ENCODE measurements at places on chromosomes 1 and 21.

- no peak overlapping the region for H3K4me3 ChIP-seq
- H3K27me3 ChIP-seq: peaks cover 5% of the 10 kb centered on the region
Observed at GRCh38 chr1:67230539-67230938, 64.3 kb downstream of the IL23R start.

- H3K36me3 ChIP-seq: no peaks in the 10 kb centered on the region
- peak; percentile 89 for DNase-seq
- peaks cover 2% of the 10 kb centered on the region for H3K4me1 ChIP-seq
- H3K4me3 ChIP-seq: peak within 1 kb of the TSS; percentile 79
- H3K27me3 ChIP-seq: peaks cover 55% of the 10 kb centered on the region
Observed at GRCh38 chr1:71047635-71048607, at the start of gene PTGER3. PTGER3 (minus strand) TSS chr1:71047816; CDS start chr1:71047577, 239 bp downstream.

DNA sequence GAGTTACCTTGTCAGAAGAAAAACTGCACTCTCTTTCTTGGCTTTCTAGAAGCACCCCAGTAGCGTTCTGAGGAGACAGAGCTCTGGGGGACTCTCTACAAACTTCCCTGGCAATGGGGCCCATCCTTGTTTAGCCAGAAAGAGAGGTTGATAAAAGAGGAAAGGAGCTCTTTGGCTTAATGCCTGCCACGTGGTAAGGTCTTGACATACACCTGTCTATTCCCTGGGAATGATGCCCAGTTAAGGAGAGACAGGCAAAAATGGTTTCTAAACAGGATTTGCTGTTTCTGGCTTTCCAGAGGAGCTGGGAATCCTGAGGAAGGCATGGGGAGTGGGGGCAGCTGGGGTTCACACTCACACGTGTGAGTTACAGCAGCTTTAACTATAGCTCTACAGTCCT lies 30.2 kb upstream of the IL20 start:
- no peak for DNase-seq
- H3K4me1 ChIP-seq: peaks cover 56% of the 10 kb centered on the region
- no peaks in the 10 kb centered on the region for H3K36me3 ChIP-seq
- H3K27ac ChIP-seq: no peak overlapping the region
- peaks cover 19% of the 10 kb centered on the region for H3K27me3 ChIP-seq
- H3K4me3 ChIP-seq: no peak overlapping the region

- peaks cover 18% of the 10 kb centered on the region for H3K27me3 ChIP-seq
- peaks cover 35% of the 10 kb centered on the region for H3K4me1 ChIP-seq
- no peak overlapping the region for H3K27ac ChIP-seq
- H3K4me3 ChIP-seq: no peak overlapping the region
Observed at GRCh38 chr21:42019706-42020105, 9.5 kb upstream of the ZBTB21 start.

- no peak overlapping the region for H3K27ac ChIP-seq
- DNase-seq: no peak
- no peaks in the 10 kb centered on the region for H3K4me1 ChIP-seq
- no peaks in the 10 kb centered on the region for H3K36me3 ChIP-seq
Observed at GRCh38 chr1:187143783-187144182, 315.0 kb downstream of the PLA2G4A start.

DNA sequence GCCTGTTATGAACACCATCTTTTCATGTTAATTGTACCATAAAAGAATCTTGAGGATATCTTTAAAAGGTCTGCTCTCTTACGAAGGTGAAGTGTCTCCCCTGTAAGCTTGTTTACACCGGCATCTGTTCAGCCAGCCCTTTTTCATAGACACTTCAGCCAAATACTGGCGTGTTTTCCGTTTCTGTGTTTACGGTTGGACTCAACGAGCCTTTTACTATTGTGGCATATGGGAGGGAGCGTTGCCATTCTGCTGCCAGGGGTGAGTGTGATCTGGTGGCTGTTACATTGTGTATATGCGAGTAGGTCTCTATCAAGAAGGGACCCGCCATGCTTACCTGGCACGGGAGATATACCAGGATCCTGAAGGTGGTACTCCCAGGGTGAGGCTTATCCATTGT lies 433.8 kb downstream of the CAMTA1 start:
- DNase-seq: no peak
- H3K36me3 ChIP-seq: no peaks in the 10 kb centered on the region

- peaks cover 41% of the 10 kb centered on the region for H3K4me1 ChIP-seq
- peak within 1 kb of the TSS; percentile 82 for H3K4me3 ChIP-seq
- peaks cover 23% of the 10 kb centered on the region for H3K27me3 ChIP-seq
- DNase-seq: peak; percentile 78
- H3K27ac ChIP-seq: no peak within 1 kb of the TSS
- H3K36me3 ChIP-seq: no peaks in the 10 kb centered on the region
Observed at GRCh38 chr1:205680073-205680851, at the start of gene SLC45A3. SLC45A3 (minus strand) TSS chr1:205680509; CDS start chr1:205664656, 15,853 bp downstream.

DNA sequence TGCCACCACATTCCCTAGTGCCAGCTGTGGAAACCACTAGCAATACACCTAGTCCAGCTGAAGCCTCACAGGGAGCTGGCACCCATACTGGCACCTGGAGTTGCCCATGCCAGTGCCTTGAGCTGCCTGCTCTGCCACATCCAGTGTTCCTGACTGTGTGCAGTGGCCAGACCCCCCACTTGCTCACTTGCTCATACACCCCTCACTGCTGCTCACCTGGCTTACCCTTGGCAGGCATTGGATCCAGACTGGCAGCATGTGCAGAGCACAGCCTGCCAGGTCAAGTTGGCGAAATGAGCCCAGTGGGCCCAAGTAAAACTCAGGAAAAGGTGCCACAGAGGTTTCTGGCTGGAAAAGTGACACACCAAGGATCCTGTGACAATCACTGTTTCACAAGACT lies 1618.6 kb upstream of the PRMT6 start:
- H3K36me3 ChIP-seq: no peaks in the 10 kb centered on the region
- H3K4me1 ChIP-seq: no peaks in the 10 kb centered on the region
- H3K4me3 ChIP-seq: no peak overlapping the region
- no peak for DNase-seq

DNA sequence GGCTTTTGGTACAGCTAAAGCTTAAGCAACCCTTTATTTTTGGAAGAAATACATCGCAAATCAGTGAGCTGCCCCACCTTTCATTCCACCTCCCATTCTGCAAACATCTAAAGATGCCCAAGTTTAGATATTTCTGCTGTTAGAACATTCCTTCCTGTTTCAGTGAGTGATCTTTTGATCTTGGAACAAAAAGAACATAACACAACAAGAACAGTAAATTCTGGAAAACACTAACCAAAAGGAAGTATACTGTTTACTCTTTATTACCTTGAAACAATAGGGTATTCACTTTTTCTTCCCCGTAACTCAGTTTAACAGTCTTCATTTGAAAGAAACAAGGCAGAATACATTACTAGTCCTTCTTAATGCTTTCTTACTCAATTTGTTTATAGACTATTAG lies 40.6 kb downstream of the HNRNPR start:
- no peaks in the 10 kb centered on the region for H3K4me1 ChIP-seq
- H3K36me3 ChIP-seq: peaks cover 87% of the 10 kb centered on the region
- H3K27me3 ChIP-seq: no peaks in the 10 kb centered on the region
- H3K4me3 ChIP-seq: no peak overlapping the region
- DNase-seq: no peak

GRCh38 chr1:227357927-227358302 lies 39.6 kb upstream of the CDC42BPA start:
- H3K4me1 ChIP-seq: peaks cover 16% of the 10 kb centered on the region
- H3K36me3 ChIP-seq: no peaks in the 10 kb centered on the region
- no peak overlapping the region for H3K27ac ChIP-seq
- H3K4me3 ChIP-seq: no peak overlapping the region
- no peak for DNase-seq
- peaks cover 16% of the 10 kb centered on the region for H3K27me3 ChIP-seq

GRCh38 chr1:168613038-168613451 lies 36.6 kb downstream of the XCL1 start:
- H3K4me1 ChIP-seq: peaks cover 80% of the 10 kb centered on the region
- H3K27me3 ChIP-seq: peaks cover 9% of the 10 kb centered on the region
- peak overlapping the region; percentile 65 for H3K4me3 ChIP-seq

DNA sequence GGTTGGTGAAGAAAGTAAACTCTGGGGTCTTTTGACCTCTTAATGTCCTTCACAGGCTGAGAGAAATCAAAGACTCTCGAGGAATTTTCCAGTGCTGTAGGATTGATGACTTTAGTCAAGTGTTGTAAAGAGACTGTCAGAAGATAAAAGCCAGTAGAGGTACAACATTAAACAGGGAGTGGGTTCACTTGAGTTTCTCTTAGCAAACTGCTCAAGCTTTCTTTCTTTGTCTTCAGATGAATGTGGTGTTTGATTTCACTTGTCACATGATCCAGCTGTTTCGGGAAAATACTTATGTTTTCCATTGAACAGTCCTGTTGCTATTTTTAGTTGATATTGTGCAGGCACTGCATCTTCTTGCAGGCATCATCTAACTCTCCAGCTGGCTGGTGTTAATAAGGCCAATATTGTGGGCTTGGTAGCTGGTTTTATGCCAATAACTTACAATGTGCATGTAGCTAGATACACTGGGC lies 45.6 kb downstream of the XCL2 start:
- no peak overlapping the region for H3K4me3 ChIP-seq
- H3K36me3 ChIP-seq: no peaks in the 10 kb centered on the region
- peaks cover 18% of the 10 kb centered on the region for H3K4me1 ChIP-seq

GRCh38 chr1:3149277-3149676 lies 80.3 kb downstream of the PRDM16 start:
- H3K27ac ChIP-seq: no peak overlapping the region
- H3K36me3 ChIP-seq: no peaks in the 10 kb centered on the region
- no peak overlapping the region for H3K4me3 ChIP-seq
- no peak for DNase-seq
- H3K4me1 ChIP-seq: peaks cover 15% of the 10 kb centered on the region
- H3K27me3 ChIP-seq: peaks cover 33% of the 10 kb centered on the region

DNA sequence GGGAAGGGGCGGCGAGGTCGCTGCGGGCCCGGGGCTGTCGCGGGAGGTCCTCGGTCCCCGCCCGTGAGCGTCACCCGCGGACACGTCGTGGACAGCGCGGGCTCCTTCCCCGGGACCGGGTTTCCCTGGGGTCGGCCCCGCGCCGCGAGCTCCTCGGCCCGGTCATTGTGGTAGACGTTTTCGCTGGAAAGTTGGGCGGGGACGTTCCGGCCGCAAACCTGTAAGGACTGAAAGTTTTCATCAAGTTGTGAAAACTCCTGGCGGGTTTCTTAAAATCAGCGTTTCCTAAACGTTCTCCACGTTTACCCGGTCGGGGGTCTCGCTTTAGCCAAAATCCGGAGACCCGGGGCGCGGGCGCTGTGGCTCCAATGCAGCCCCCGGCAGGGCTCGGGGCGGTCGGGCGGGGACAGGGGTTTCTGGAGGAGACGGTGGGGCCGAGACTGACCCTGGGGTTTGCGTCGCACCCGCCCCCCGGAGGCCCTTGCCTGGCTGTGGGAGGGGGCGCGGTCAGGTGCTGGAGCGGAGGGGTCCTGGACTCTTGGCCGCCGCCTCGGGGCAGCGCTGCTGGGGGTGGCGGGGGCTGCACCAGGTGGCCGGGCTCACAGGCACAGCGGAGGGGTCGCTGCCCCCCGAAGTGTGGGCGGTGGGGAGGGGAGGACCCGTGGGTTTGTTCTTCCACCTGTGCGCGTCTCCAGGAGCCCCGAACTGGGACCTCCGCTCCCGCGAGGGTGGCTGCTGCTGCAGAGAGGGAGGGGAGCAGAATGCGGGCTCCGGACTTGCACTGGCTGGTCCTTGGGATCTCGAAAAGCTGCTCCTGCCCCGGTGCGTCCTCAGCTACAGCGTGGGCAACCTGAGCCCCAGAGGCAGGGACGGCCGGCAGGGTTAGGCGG lies 827 bp downstream of the PRKCZ start:
- peaks cover 8% of the 10 kb centered on the region for H3K36me3 ChIP-seq
- peak; percentile 46 for DNase-seq
- no peak overlapping the region for H3K27ac ChIP-seq
- peaks cover 68% of the 10 kb centered on the region for H3K27me3 ChIP-seq
- H3K4me1 ChIP-seq: peaks cover 30% of the 10 kb centered on the region

- no peak overlapping the region for H3K4me3 ChIP-seq
- H3K27ac ChIP-seq: no peak overlapping the region
Observed at GRCh38 chr21:44709426-44710293, 1.7 kb downstream of the TSPEAR start.

- H3K27me3 ChIP-seq: peaks cover 9% of the 10 kb centered on the region
- no peak overlapping the region for H3K4me3 ChIP-seq
Observed at GRCh38 chr1:41864471-41865040, 54.2 kb downstream of the HIVEP3 start.

DNA sequence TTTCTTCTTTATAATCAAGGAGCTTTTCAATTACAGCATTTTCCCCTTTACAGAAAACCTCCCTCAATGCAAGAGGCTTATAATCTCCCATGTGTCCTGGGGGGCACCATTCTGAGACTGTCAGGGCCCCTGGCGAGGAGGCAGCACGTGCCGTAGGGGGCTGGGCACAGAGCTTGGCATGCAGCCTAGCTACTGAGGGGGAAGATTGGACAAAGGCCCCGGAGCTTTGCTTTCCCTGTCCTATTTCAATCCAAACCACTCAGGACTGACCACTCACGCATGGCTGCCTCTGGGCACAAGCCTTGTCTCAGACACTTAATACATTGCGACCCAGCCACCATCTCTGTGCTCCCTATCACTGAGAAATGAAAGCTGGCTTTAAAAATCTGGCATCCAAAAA lies 2.8 kb upstream of the RAP1GAP start:
- no peak overlapping the region for H3K27ac ChIP-seq
- H3K36me3 ChIP-seq: no peaks in the 10 kb centered on the region
- H3K4me1 ChIP-seq: peaks cover 63% of the 10 kb centered on the region
- no peak overlapping the region for H3K4me3 ChIP-seq
- peaks cover 31% of the 10 kb centered on the region for H3K27me3 ChIP-seq

DNA sequence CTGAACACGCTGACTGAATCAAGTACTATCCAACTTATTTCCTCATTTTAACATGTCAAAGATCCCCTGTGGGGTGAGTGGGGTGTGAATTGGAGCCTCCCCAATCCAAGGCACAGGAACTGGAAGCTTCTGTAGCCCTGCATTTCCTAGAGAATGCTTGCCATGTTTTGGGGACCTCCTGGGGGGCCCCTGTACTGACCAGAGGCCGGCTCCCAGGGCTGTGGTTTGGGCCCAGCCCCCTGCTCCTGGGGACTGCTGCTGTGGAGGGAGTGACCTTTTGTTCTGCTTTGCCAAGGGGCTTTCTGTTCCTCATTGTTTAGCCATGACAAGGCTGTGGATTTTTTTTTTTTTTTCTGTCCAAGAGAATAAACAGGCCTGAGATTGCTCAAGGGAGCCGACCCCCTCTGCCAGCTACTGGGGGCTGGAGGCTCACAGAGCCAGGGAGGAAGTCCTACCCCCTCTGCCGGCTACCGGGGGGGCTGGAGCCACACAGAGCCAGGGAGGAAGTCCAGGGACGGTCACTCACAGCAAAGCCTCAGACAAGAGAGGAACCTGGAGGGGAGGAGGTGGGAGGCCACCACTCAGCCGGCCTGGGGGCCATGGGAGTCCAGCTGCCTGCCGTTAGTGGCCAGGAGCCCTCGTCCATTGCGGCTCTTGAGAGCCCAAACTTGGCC lies 17.4 kb downstream of the TNFRSF1B start:
- H3K27ac ChIP-seq: no peak overlapping the region
- no peak overlapping the region for H3K4me3 ChIP-seq
- peaks cover 8% of the 10 kb centered on the region for H3K27me3 ChIP-seq

DNA sequence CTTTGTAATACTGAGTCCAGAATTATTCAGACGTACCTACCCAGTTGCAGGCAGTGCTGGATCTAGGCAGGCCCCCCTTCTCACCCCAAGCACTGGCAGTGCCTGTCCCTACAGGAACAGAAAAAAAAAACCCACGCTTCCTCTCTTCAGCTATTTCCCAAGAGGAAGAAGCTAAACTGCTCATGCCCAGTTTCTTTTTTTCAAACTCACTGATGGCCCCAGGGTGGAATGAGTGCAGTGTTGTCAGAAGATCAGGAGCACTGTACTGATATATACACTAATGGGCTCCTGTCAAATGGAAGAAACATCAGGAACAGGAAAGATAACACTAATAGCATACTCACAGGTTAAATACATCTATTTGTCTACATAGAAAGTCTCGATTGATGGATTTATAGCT lies 28.2 kb upstream of the DOCK7 start:
- H3K4me1 ChIP-seq: peaks cover 8% of the 10 kb centered on the region
- no peak overlapping the region for H3K4me3 ChIP-seq
- H3K36me3 ChIP-seq: no peaks in the 10 kb centered on the region
- H3K27me3 ChIP-seq: peaks cover 3% of the 10 kb centered on the region
- DNase-seq: no peak
